ENCODE measurements at places on chromosomes 3 and 15.

- no peak for DNase-seq
These were observed 18.3 kb upstream of the SETMAR start for GRCh38 chr3:4284865-4285264.

GRCh38 chr3:117200962-117201361 is 491.4 kb downstream of the TUSC7 start:
- no peak for DNase-seq

DNA sequence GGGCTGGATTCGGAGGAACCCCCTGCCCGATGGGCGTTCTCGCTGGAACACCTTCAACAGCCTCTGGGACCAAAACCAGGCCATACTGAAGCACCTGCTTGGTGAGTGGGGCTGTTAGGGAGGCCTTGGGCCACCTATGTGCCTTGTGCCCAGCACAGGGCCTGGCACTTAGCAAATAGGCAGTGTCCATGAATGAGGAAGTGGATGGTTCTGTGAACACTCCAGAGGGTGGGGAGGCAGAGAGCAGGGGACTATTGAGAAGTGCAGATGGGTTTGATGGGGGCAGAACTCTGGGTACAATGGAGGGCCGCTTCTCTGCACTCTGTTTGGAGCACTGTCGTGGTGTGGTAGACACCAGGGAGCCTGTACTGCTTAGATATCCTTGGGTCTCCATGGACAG is 1.5 kb downstream of the ECE2 start:
- DNase-seq = no peak

DNA sequence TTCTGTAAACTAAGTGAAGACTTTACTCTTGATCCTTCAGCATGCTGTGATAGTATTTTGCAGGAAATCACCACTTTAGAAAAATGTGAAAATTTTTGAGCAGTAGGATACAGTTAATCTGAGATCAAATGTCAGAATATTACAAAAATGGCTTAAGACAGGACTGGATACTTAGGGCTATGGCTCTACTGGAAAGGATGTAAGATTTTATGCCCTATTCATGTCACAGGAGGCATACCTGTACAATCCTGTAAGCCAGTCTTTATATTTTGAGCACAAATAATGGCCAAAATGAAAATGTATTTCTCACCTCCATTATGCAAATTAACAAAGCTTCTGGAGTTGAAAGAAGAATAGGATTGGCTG is 8.6 kb upstream of the TGFBR2 start:
- no peak for DNase-seq

GRCh38 chr3:2363854-2364253 is 265.2 kb downstream of the CNTN4 start:
- DNase-seq = no peak
